ENCODE measurements at places on chromosomes 16 and 17.

DNA sequence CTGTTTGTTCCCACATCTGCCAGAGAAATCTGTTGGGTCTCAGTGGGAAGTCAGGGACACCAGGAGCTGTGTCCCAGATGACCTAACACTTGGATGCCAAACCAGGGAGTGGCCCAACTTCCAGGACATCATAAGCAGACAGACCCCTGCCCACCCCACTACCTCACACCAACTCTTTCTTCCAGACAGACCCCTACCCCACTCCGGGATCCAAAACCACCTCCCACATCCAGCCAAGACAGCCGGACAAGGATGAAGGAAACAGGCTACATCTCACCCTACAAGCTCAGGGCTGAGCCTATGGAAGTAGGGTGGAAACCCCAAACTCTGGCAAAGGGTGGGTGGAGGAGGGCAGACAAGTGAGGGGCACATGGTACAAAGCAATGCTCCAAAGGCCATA lies 3.6 kb downstream of the HDAC5 start:
- DNase-seq: no peak

GRCh38 chr17:65407017-65407416 lies 154.4 kb downstream of the AXIN2 start:
- DNase-seq: no peak

GRCh38 chr17:63512896-63513644 lies 10.1 kb upstream of the KCNH6 start:
- no peak for DNase-seq

DNA sequence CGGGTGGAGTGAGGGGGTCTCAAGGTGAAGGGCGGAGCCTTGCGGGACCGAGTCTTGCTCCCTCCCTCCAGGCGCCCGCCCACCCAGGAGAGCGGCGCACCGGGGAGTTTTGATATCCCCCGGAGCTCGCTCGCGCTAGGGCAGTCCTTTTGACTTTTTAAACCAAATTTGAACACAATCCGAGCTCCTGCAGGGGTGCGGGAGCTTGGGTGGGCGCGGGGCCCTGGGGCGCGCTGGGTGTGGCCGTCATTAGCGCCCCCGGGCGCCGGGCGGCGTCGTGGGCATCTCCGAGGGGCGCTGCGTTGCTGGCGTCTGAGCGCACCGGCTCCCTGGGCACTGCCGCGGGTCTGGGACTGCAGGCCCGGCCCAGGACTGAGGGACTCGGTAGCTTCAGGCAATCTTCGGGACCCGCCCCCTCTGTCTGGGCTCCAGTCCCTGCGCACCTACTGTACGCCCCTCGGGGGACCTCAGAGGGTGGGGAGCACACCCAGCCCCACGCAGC lies 10.9 kb downstream of the MAF start:
- no peak for DNase-seq

DNA sequence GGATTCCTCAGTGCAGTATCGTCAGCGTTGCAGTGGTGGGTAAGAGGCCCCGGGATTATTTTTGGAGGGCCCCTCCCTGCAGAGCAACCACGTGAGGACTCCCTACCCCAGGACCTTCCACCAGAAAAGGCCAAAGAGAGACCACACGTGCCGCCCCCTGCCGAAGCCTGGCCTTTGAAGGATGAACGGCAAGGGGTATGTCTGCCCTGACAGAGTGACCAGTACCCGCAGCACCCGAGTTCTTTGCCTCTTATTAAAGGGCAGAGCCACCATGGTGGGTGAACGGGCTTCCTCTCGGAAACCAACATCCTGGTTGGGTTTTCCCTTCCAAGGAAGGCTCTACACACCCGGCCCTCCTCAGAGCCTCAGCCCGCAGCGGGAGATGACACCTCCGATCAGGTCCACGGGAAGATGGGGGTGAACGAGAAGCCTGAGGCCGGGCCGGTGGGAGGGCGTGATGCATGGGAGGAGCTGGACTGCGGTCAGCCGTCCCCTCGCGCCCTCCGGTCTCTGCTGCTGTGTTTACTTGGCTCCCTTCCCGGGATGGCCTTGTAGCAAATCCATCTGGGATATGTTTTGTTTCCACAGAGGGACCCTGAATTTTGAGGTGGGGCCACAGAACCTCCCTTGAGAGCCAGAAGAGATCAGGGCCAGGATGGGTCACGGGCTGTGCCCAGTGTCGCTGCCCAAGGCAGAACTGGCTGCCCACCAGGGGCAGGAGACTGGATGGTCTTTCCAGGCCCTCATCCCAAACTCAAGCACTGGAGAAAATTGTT lies 49.1 kb downstream of the TBC1D16 start:
- DNase-seq: no peak

- no peak for DNase-seq
Measured at GRCh38 chr16:70470927-70471341, 16.5 kb downstream of the FCSK start.

- DNase-seq: peak; percentile 37
Measured at GRCh38 chr16:85612191-85612800, 826 bp upstream of the GSE1 start.

GRCh38 chr16:4403133-4403949 lies 13.1 kb downstream of the CORO7 start:
- DNase-seq: no peak

DNA sequence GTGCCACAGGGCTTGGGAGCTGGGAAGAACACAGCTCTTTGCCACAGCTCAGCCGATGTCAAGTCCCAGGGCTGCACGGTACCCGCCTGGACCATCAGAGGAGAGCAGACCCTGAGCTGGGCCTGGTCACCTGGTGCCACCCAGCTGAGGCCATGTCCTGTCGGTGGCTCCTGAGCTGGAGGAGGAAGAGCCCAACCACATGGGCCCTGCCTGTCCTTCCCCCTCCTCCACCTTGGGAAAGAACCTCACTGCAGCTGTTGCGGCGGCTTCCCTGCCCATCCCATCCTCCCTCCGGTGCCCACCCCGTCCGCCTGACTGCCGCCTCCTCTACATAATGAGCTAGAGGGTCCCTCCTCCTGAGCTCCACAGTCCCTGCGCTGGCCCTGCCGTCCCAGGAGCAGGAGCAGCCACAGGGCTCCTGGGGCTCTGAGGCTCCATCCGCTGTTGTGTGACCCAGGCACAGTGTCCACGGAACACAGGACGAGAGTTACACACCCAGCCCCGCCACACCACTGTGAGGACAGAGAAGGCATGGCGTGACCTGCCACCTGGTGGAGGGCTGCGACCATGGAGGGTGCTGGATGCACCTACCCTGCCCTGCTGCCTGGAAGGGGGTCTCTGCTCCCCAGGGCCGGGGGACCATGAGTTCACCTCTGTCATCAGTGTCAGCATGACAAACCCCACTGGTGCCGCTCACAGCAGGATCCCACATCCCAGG lies 21.4 kb upstream of the CHMP6 start:
- peak; percentile 13 for DNase-seq

GRCh38 chr17:22703786-22704441 lies 1011.6 kb downstream of the KCNJ18 start:
- no peak for DNase-seq

DNA sequence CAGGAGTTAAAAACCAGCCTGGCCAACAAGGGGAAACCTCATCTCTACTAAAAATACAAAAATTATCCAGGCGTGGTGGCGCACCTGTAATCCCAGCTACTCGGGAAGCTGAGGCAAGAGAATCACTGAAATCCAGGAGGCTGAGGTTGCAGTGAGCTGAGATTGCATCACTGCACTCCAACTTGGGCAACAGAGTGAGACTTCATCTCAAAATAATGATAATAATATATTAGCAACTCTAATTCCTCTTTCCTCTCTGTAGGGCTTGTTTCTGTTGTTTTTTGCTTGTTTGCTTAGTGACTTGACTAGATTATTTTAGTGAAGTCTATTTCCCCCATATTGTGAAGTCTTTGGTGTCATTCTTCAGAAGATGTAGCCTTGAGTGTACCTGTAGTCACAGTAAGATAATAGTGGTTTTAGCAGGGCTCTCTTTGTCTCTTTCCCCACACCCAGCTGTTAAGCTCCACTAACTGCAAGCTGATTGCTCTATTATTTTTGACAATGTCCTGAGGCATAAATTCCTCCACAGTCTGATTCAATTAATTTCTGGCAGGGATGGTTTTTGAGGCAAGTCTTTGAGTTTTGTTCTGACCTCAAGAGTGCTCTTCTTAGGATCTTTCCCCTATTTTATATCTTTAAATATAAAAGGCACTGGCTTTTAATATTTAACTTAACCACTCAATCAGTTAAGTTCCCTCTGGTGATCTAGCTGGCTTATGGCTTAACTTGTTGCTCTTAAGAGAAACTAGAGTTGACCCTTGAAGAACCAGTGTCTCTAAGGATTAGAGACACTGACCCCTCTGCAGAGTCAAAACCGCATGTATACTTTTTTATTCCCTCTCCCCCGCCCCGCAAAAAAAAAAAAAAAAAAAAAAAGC lies 18.6 kb upstream of the TNFSF12 start:
- no peak for DNase-seq

DNA sequence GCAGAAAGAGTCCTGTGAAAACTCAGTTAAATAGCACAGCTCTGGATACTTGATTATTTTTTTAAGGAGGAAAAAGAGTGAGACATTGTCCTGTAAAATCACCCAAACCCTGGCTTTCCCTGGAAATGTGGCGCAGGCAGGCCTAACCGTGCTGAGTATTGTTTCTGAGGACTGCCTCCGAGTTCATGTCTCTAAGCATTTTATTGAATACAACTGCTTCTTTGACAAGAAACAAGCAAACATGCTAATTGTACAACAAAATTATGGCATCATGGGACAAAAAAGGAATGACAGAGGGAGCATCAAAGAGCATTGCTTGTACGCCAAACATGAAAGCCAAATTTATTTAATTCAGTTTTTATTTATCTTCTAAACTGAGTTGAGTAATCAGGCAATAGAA lies 64.5 kb upstream of the HSBP1 start:
- no peak for DNase-seq

- DNase-seq: no peak
Measured at GRCh38 chr17:27912964-27913363, 19.8 kb upstream of the LYRM9 start.

- DNase-seq: no peak
Measured at GRCh38 chr17:48051706-48052486, 3.7 kb downstream of the NFE2L1 start.

- peak; percentile 81 for DNase-seq
Measured at GRCh38 chr16:14028202-14028601, 42.9 kb upstream of the MRTFB start.

- no peak for DNase-seq
Measured at GRCh38 chr17:64083563-64084085, 46.3 kb downstream of the ERN1 start.

DNA sequence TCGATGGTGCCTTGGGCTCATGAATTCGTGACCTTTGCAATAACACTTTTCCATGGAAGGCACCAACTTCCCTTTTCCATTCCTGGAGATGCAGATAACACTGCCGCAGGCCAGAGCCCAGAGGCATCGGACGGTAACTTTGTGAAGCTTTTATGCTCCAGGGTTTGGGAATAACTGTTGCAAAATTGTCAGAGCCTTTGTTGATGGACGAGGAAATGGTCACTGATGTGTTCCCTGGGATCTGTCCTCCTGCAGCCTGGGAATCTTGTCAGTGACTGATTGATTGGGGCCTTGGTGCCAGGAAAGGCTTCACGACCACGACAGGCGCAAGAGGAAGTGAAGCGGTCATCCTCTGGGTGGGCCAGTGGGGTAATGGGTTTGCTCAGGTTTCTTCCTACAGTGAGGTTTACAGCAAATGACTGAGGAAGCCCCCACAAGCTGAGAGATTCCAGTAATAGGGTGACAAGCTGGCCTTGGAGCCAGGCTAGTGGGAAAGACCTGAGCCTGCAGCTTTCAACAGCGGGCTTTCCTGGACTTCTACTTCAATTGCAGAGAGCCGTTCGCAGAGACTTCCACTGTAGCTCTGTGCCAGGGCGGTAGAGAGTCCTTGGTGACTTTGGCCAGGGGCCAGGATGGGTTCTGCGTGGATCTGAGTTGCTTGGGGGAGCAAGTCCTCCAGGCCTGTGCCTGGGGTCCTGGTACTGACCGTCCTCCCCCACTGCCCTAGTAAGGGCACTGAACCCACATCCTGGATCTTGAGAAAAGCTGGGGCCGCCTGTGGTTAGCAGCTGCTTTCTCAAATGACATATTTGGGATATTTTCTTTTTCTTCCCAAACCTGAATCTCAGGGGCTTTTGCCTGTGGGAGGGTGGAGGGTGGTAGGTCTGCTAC lies 37.6 kb downstream of the PGS1 start:
- peak; percentile 34 for DNase-seq

- no peak for DNase-seq
Measured at GRCh38 chr17:74799097-74799496, 23.0 kb upstream of the NAT9 start.

All from NCI-H2029 (cell line).